NB4 (cell line): ENCODE measurements at places on chromosomes 4 and X.

DNA sequence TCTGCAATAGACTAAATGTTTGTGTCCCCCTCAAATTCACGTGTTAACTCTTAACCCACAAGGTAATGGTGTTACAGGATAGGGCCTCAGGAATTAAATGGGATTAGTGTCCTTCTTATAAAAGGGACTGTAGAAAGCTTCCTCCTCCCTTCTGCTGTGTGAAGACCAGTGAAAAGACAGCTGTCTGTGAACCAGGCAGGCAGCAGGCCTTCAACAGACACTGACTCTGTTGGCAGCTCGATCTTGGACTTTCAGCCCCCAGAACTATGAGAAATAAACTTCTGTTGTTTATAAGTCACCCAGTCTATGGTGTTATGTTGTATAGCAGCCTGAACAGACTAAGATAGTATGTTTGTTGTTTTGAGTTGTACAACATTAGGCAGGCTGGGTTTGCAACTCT lies 208.1 kb downstream of the GBA3 start:
- DNase-seq = no peak

- peak; percentile 65 for DNase-seq
Observed at GRCh38 chrX:7294483-7294882, 146.5 kb upstream of the PUDP start.

GRCh38 chrX:109739625-109740432 lies 6.8 kb upstream of the ACSL4 start:
- DNase-seq = peak; percentile 75

DNA sequence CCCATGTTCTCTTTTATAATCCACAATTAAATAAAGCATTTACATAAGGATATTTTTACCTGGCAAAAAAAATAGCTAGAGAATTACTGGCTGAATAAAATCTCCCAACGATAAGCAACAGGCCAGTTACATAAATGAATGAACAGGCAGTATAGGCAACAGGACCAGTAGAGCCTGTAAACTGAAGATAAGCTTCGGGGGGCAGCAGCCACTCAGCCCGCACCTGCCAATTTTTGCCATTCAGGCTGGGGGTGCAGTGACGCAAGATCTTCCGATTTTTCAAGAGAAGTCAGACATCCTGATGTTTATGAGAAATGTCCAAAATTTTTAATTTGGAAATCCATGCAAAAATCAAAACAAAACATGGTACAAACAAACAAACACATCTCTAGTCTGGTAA lies 49.0 kb upstream of the CDKN2AIP start:
- DNase-seq = no peak

- DNase-seq = no peak
Observed at GRCh38 chr4:67785528-67785927, 31.3 kb upstream of the GNRHR start.
